ENCODE measurements at places on chromosomes 12 and 14.

- H3K4me3 ChIP-seq = no peak overlapping the region
- DNase-seq = no peak
- no peaks in the 10 kb centered on the region for H3K27me3 ChIP-seq
- H3K4me1 ChIP-seq = no peaks in the 10 kb centered on the region
- no peak overlapping the region for H3K27ac ChIP-seq
These were observed 45.5 kb downstream of the ACADS start for GRCh38 chr12:120771097-120771496.

DNA sequence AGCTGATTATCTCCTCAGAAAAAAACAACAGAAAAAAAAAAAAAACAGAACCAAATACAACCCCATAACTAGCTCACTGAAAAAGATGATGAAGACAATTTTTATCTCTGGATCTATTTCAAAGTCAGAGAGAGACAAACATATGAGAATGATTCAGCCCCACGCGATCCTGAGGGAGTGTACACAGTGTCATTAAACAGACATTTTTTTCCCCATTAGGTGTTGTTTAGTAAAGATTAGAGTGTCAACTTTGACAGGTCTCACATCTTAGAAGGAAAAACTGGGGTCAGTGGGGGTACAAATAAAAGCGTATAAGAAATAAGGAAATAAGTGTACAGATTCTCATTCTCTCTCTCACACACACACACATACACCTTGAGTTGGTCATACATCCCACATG lies 635.4 kb downstream of the NRXN3 start:
- H3K27me3 ChIP-seq = no peaks in the 10 kb centered on the region
- no peaks in the 10 kb centered on the region for H3K4me1 ChIP-seq
- no peaks in the 10 kb centered on the region for H3K36me3 ChIP-seq
- no peak overlapping the region for H3K4me3 ChIP-seq

- H3K36me3 ChIP-seq = no peaks in the 10 kb centered on the region
- H3K27me3 ChIP-seq = no peaks in the 10 kb centered on the region
- H3K4me3 ChIP-seq = no peak overlapping the region
- H3K27ac ChIP-seq = peak overlapping the region; percentile 46
- no peak for DNase-seq
These were observed 109.1 kb downstream of the DAD1 start for GRCh38 chr14:22479776-22480464.

DNA sequence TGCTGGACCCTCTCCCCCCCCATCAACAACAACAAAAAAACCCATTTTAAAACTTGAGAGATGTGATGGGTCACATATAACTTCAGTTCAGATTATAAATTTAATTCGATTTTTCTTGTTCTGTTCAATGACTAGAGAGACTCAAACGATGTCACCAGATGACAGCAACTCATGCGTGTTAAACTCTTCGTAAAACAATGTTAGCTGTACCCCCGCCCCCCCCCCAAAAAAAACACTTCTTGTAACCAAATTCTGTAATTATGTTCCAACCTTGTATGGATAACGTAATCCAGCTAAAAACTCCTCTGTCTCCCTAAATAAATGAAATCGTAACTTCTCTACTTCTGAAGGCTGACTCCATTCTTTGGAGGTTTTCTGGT lies 614 bp upstream of the NACA start:
- H3K4me3 ChIP-seq = peak overlapping the region; percentile 93
- DNase-seq = no peak
- peaks cover 14% of the 10 kb centered on the region for H3K4me1 ChIP-seq
- H3K36me3 ChIP-seq = no peaks in the 10 kb centered on the region
- H3K27me3 ChIP-seq = no peaks in the 10 kb centered on the region
- H3K27ac ChIP-seq = peak overlapping the region; percentile 91
